Frontal cortex (tissue), 4 donors: ENCODE measurements at places on chromosomes 3 and 15.

DNA sequence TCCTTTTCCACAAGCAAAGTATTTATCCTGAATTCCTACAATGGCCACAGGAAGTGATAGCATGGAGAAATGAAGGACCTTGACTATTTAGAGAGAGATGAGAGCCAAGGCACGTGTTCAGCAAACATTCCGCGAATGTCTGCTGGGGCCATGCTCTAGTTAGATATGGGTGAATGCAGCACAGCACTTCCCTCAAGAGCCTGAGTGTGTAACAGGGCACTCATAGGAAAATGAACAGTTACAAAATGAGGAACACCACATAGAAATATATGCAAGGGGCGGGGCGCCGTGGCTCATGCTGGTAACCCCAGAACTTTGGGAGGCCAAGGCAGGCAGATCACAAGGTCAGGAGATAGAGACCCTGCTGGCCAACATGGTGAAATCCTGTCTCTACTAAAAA, 406.9 kb downstream of the NR2F2 start:
- DNase-seq: no peak

DNA sequence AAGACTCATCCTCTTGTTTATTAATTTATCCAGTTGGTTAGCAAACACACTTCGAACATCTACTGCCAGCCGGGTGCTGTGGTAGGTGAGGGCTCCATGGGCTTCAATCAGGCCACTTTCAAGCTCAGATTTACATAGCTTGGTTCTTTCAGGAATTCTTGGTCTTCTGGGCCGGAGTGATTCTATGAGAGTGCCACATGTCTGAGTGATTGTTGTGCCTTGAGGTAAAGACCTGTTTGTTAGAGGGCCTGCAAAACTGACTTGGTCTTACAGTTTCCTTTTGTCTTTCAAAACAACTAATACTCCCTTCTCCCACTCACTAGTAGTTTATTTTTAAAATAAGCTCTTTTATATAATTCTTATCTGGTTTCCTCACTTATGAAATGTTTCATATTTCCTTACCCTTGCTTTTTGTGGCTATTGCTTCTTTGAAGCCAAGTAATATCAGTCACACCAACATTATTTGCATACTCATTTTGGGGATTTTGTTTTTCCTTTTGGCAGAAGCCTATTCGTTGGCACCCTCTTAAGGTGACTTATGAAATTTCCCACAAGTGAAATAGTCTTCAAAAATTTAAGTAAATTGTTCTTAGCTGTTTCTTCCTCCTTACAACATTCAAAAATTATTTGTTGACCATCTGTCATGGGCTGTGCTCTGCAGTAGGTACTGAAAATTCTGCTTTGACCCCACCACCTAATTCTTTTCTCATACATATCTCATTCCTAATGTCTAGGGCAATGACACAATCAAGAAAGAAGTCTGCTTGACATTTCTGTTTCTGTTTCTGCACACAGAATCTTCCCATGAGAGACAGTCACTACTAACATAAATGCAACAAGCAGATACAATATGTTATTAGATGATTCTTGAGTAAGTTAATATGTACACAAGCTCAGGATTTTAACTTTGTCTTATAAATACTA, 120.2 kb downstream of the LRRC28 start:
- DNase-seq: no peak

GRCh38 chr3:87088993-87089841, 98.3 kb upstream of the VGLL3 start:
- peak; percentile 36 for DNase-seq

DNA sequence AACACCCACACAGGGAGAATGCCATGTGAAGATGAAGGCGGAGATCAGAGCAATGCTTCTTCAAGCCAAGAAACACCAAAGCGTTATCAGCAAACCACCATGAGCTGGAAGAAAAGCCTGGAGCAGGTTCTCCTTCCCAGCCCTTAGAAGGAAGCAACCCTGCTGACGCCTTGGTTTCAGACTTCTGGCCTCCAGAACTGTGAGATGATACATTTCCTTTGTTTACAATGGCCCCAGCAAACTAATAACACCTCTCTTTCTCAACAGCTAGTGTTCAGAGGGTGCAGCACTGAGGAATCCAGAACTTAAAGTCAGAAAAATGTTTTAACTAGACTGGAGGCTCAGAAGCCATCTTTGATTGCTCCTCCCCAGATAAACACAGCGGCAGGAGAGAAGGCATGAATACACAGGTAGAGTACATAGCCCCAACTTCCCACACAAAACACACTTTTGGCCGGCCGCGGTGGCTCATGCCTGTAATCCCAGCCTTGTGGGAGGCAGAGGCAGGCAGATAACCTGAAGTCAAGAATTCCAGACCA, 132.4 kb upstream of the LPP start:
- DNase-seq: no peak

GRCh38 chr15:90203922-90204321, 2.8 kb downstream of the SEMA4B start:
- DNase-seq: no peak

GRCh38 chr15:91228383-91228782, 128.3 kb downstream of the SV2B start:
- DNase-seq: no peak

DNA sequence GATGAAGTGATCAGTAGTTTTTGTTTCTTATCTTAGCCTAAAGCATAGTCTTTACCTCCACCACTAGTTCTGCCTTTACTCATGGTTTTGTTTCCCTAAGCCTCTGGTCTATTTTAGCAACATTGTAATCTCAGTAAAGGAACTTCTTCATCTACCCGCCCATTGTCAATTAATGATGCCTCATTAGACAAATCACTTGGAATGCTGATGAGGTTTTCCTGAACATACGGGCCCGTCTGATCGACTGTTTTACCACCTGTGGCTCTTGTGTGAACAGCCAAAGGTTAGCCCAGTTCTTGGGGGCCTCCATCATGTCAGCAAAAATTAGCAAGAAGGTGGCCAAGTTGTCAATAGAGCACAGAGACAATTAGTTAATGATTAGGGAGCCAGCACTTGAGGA, 470.1 kb upstream of the ARRDC4 start:
- no peak for DNase-seq

DNA sequence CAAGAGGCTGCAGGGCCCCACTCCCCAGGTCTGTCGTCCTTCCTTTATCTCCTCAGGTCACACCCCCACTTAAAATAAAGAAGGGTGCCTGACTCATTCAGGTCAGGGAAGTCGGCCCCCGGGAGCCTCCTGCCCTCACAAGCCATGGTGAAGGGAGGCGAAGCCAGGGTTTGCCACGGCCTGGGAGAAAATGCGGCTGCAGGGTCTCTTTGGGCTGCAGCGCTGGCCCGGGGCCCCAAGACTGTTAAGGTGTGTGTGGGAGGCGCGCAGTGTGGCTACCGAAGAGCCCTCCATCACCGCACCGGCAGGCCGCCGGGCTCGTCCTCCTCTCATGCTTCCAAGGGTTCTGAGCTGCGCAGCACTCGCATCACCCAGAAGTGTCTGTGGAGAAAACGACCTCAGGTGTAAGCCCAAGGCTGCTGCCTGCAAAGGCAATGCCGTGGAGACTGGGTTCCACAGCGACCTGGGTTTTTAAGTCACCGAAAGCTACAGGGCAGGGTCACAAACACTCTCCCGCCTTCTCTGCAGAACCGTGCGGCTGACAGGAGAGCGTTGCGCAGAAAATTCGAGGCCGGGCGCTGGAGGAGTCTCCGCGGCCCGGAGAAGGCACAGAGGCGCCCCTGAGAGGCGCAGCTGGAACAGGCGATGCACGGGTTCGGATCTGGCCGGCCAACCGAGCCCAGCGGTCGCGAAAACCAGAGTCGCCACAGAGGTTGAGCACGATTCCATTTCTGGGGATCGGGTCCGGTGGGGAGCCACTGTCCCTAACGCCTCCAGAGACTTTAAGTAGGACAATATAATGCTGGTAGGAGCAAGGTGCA, 8.7 kb downstream of the FOXL2 start:
- no peak for DNase-seq

- DNase-seq: no peak
These were observed 17.5 kb downstream of the RGMA start for GRCh38 chr15:93071469-93071936.

GRCh38 chr3:27644941-27645340, 77.2 kb downstream of the EOMES start:
- no peak for DNase-seq

GRCh38 chr15:31365032-31365654, 38.5 kb downstream of the KLF13 start:
- no peak for DNase-seq

- no peak for DNase-seq
These were observed 25.8 kb downstream of the COLQ start for GRCh38 chr3:15495461-15496340.

DNA sequence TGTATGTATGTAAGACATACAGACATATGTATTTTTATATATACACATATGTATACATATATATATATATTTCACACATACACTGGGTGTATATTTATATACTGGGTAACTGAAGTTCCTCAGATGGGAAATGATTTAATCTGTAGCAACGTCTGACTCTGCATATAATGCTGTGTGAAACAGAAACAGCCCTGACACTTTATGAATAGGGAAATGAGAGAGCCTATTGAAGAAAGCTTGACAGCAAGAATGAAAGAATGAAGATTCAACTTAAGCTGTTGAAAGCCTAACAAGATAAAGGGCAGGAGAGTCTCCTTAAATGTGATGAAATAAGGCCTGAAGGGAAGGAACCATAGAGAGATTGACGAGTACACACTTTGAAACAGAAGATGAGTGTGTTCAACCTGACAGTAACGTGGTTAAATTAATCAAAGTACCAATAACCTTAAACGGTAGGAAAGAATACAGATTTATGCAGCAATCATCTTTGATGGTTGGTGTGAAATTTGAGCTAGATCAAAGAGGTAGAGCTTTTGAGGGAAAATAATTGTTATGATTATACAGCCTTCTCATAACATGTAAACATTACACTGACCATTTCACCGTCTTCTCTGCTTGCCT, 169.9 kb downstream of the MECOM start:
- no peak for DNase-seq

GRCh38 chr3:123883111-123883510, 1.0 kb downstream of the MYLK start:
- DNase-seq: no peak

- DNase-seq: no peak
These were observed 86.2 kb downstream of the EPHA6 start for GRCh38 chr3:96900566-96900965.

DNA sequence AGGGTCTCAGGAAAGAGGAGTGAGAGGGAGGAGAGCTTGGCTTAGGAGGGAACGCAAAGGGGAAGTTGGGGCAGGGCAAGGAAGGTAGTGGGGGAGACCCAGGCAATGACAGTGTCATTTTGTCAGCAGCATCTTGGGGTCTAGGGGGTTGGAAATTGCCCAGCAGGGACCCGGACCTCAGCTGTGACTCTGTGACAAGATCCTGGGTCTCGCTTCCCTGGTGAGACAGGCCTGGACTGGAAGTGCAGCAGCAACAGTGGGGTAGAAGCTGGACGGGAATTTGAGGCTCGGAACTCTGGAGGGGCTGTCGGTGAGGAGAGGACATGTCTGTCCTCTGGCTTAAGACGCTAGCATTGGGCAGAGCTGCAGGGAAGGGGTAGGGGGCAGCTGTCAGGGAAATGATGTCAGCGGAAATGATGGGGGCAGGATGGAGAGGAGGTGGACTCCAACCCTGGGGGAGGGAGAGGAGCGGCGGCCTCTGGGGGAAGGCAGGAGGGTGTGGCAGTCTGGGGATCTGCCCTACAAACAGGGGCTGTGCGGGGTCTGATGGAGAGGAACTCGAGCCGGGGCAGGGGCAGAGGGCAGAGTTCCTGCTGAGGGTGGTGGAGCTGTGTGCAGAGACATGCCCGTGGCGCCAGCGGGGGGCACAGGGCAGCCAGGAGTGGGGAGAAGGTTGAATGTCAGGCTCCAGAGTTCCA, 12.3 kb downstream of the ANPEP start:
- no peak for DNase-seq

GRCh38 chr3:14791343-14791945, 27.3 kb upstream of the FGD5 start:
- DNase-seq: no peak

- no peak for DNase-seq
These were observed 72.7 kb upstream of the HACD2 start for GRCh38 chr3:123657568-123657967.

GRCh38 chr3:43960448-43960840, 269.7 kb downstream of the ABHD5 start:
- DNase-seq: no peak

DNA sequence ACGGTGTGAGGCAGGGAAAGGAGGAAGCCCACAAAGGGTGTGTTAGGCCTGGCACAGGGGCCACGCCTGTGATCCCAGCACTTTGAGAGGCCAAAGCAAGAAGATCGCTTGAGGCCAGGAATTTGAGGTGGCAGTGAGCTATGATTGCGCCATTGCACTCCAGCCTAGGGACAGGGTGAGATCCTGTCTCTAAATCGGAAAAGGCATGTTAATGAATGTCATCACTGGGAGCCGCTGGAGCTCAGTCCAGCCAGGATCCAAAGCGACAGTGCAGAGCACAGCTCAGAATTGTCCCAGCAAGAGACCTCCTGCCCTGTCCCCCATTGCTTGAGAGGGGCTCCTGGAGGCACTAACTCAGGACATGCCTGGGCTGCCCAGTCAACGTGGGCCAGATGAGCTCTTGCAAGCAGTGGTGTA, 15.0 kb upstream of the FBLN2 start:
- no peak for DNase-seq

- no peak for DNase-seq
These were observed 79.0 kb downstream of the NEDD4 start for GRCh38 chr15:55914446-55914845.

DNA sequence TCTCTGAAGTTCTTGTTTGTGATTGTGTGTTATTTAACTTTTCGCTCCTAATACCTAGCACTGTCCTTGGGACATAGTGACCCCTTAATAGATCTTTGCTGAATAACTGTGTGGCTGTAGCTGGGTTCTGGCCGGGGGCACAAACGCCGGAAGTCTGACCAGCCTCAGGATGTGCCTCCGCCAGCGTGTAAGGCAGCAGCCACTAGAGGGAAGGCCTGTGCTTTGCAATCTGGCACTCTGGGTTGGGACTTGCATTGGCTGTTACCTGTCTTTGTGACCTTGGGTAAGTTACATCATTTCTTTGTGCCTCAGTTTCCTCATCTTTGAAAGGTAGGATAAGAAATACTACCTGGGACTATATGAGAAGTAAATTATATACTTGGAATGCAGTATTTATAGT, 158.7 kb downstream of the GHSR start:
- no peak for DNase-seq

- DNase-seq: no peak
These were observed 1.1 kb upstream of the CEMIP start for GRCh38 chr15:80777826-80778620.

- DNase-seq: no peak
These were observed 11.3 kb downstream of the NRROS start for GRCh38 chr3:196650740-196651311.

- no peak for DNase-seq
These were observed 85.1 kb upstream of the TRA2B start for GRCh38 chr3:186022931-186023330.

DNA sequence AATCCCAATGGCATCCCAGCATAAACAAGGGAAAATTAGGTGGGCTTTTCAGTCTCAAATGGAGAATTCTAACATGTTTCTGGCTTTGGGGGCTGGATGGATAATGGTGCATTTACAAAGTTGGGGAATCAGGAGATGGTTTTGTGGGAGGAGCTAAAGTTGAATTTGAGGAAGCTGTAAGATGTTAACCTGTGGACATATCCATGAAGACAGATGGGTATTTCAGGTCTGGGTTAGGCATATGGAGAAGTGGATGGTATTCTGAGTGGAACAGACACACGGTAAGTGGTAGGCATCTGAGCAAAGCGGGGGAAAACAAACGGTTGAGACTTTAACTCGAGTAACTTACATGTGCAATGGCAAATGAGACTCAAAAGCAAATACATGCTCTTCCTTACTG, 1.7 kb upstream of the LMLN start:
- no peak for DNase-seq

- no peak for DNase-seq
These were observed 12.3 kb upstream of the DOCK3 start for GRCh38 chr3:50662408-50662807.

GRCh38 chr3:119759962-119760361, 21.9 kb upstream of the NR1I2 start:
- DNase-seq: no peak
